ENCODE measurements at places on chromosomes 16 and 17.

- peak; percentile 64 for DNase-seq
- H3K4me3 ChIP-seq = peak overlapping the region; percentile 48
- H3K27me3 ChIP-seq = no peaks in the 10 kb centered on the region
- H3K36me3 ChIP-seq = peaks cover 31% of the 10 kb centered on the region
- peaks cover 20% of the 10 kb centered on the region for H3K4me1 ChIP-seq
Observed at GRCh38 chr17:17186551-17187505, 19.3 kb downstream of the PLD6 start.

- peaks cover 5% of the 10 kb centered on the region for H3K27me3 ChIP-seq
- no peaks in the 10 kb centered on the region for H3K36me3 ChIP-seq
- no peak overlapping the region for H3K4me3 ChIP-seq
- no peak overlapping the region for H3K27ac ChIP-seq
Observed at GRCh38 chr17:9893411-9894012, 11.6 kb downstream of the RCVRN start.

- no peaks in the 10 kb centered on the region for H3K36me3 ChIP-seq
- no peak overlapping the region for H3K27ac ChIP-seq
- no peak overlapping the region for H3K4me3 ChIP-seq
- H3K27me3 ChIP-seq = peaks cover 7% of the 10 kb centered on the region
Observed at GRCh38 chr16:56601325-56601724, 7.1 kb upstream of the MT2A start.

- peak overlapping the region; percentile 38 for H3K27ac ChIP-seq
- DNase-seq = no peak
- H3K27me3 ChIP-seq = no peaks in the 10 kb centered on the region
Observed at GRCh38 chr16:69820926-69821541, 58.9 kb downstream of the WWP2 start.

- no peak overlapping the region for H3K4me3 ChIP-seq
- no peaks in the 10 kb centered on the region for H3K36me3 ChIP-seq
- peaks cover 6% of the 10 kb centered on the region for H3K4me1 ChIP-seq
Observed at GRCh38 chr17:36856903-36857381, 80.3 kb upstream of the LHX1 start.

DNA sequence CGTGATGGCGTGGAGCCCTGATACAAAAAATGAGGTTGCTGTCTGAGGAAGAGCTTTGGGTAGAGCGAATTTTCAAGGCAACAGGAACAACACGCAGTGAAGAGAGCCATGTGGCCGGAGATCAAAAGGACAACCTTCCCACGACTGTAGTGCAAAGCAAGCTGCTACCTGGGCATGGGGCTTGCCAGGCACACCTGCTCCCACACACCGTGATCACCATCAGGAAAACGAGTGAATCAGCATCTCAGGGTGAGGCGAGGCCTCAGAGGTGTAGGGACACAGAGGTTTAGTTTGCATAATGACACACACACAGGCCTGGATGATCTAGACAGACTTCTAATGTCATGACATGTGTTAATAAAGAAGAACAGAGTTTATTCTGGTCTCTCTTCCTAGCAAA, 65.7 kb downstream of the PARN start:
- H3K27me3 ChIP-seq = no peaks in the 10 kb centered on the region
- peaks cover 16% of the 10 kb centered on the region for H3K36me3 ChIP-seq
- no peak for DNase-seq
- no peak overlapping the region for H3K27ac ChIP-seq

DNA sequence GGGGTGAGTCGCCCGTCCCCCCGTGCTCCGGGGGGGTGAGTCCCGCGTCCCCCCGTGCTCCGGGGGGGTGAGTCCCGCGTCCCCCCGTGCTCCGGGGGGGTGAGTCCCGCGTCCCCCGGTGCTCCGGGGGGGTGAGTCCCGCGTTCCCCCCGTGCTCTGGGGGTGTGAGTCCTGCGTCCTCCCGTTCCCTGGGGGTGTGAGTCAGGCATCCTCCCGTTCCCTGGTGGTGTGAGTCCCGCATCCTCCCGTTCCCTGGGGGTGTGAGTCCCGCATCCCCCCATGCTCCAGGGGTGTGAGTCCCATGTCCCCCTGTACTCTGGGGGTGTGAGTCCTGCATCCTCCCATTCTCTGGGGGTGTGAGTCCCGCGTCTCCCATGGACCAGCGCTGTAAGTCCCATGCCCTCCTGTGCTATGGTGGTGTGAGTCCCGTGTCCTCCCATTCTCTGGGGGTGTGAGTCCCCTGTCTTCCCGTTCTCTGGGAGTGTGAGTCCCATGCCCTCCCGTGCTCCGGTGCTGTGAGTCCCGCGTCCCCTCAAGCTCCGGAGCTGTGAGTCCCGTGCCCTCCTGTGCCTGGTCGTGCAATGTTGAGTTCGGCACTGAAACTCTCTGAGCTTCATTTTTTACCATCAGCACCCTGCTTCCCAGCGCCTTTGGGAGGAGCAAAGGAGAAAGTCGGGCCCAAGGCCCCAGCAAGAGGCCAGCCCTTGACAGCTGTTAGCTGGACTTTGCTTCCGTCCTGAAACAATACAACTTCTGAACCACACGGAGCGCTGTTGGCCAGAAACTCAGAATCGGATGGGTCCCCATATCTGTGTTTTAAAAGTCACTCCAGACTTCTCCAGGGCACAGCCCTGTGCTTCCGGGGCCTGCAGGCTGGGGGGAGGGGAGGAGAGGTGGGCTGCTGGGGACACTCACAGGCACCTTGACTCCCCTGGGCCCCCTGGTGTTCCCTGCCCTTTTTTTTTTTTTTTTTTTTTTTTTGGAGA, 11.5 kb upstream of the ZC3H18 start:
- no peaks in the 10 kb centered on the region for H3K4me1 ChIP-seq
- no peak overlapping the region for H3K4me3 ChIP-seq
- H3K27me3 ChIP-seq = peaks cover 6% of the 10 kb centered on the region
- DNase-seq = peak; percentile 76

GRCh38 chr17:692116-692515, 22.5 kb downstream of the VPS53 start:
- H3K27me3 ChIP-seq = no peaks in the 10 kb centered on the region
- DNase-seq = no peak
- no peak overlapping the region for H3K4me3 ChIP-seq
- H3K27ac ChIP-seq = no peak overlapping the region
- H3K4me1 ChIP-seq = no peaks in the 10 kb centered on the region
